ENCODE measurements at places on chromosomes 1 and 21.
A peak's percentile ranks its signal among the peaks of the same experiment; 100 is the strongest.

- no peak for DNase-seq
These were observed 98.0 kb upstream of the CDC42BPA start for GRCh38 chr1:227416156-227416830.

DNA sequence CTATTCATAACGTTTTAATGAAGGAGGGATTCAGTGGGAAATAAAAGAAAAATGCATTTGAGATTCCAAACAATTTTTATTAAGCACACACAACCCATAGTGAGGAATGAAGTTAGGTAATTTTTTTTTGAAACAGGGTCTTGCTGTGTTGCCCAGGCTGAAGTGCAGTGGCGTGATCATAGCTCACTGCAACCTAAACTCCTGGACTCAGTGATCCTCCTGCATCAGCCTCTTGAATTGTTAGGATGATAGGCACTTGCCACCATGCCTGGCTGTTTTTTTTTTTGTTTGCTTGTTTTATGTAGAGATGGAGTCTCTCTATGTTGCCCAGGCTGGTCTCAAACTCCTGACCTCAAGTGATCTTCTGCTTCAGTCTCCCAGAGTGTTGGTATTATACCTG lies 28.9 kb downstream of the LYPLAL1 start:
- DNase-seq: no peak

DNA sequence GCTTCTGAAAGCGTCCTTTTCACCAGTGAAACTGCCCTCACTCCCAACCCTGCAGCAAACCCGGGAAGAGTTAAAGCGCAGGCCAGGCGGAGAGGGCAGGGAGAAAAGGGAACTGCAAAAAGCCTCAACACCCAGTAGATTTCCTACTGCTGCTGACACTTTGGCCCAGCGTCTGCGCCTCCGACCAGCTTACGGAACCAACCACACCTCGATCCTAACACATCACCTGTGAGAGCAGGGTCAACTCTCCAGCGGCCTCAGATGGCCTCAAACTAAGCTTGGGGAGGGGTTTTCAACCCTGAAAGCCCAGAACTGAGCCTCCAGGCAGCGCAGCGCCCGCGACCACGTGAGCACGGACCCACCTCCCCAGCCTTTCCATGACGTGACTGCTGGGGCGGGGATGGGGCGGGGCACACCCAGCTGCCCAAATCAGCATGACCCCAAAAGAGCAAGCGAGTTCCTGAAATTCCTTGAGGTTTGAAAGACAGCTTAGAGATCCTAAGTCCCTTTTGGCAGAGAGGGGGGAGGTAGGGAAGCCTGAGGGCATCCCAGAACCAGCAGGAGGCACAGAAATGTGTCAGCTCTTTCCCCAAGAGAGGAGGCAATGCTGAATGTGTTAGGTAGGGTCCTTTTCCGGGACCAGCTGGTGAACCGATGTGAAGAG lies 59.1 kb downstream of the ITPKB start:
- peak; percentile 57 for DNase-seq

- DNase-seq: no peak
These were observed 647 bp downstream of the TSEN15 start for GRCh38 chr1:184052194-184052559.

DNA sequence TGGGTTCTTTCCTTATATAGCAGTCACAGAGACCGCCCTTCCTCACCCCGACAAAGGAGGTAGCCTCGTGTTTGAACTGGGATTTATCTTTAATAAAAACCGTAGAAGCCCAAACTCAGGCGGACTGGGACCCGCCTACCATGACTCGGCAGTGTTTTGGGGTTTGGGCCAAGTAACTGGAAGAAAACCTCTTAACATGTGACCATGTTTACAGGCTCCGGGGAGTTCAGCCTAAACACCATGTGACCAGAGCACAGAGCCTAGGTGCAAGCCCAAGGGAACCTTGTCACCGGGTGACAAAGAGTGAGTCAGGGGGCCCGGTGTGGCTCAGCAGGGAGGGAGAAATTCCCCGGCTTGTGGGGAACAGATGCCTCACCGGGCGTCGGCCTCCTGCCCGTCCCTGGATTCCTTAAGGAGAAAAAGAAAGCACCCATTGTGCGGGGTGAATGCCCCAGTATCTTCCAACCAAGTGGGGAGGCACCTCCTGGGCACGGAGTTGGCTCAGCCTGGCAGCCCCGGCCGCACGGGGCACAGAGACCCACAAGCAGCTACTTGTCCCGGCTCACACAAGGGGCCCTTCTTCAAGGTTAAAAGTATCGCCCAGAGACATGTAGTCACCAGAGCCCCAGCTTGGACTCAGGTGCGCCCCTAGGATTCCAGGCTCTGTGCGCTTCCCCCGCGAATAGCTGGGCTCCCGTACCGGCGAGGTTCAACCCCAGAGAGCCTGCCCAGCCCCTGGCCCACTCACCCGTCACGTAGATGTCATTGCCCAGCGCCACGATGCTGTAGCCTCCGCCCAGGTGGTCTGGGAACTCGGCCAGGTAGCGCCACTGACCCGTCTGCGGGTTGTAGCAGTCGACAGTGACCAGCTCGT lies 1.4 kb downstream of the KLHL21 start:
- peak; percentile 63 for DNase-seq

DNA sequence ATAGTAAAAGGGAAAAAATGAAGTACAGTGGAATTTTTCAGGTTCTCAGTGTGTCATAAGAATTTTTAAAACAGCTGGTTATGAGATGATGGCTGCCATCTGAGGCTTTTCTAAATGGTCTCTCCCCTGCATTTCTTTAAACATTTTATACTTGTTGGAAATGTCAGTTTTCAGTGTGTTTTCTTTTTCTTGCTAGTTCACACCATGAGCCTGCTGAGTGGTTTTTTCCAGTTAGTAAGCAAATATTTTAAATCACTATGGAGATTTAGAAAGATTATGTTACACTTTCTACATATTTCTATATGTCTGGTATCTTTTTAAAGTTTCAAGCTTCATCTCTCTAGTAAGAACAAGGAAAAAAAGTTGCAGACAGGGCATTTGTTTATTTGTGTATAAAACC lies 9.6 kb downstream of the RBM15 start:
- DNase-seq: no peak

DNA sequence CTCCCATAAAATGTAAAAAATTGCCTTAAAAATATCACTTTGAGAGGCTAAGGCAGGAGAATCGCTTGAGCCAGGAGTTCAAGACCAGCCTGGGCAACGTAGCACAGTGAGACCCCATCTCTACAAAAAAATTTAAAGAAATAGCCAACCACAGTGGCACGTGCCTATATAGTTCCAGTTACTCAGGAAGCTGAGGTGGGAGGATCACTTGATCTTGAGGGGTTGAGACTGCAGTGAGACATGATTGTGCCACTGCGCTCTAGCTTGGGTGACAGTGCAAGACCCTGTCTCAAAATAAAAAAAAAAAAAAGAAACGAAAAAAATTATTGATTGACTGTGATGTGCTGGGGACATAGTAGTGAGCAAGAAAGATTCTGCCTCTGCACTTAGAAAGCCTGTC lies 38.4 kb downstream of the PKN2 start:
- no peak for DNase-seq

DNA sequence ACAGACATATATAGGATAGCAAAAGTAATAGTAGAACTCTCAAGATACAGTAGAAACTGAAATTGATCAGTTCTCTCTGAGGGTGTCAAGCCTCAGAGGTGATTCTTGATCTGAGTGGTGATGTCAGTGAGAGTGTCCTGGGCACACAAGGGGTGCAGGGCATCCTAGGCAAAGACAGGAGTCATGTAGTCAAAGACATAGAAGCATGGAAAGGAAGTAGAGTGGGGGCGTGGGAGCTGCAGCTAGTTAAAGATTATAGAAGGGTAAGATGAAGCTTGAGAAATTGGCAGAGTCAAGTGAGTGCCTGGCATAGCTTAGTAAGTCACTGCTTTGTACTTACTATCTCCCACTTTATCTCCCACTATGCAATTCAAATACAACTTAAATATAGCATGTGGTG lies 22.8 kb downstream of the CDC7 start:
- no peak for DNase-seq

GRCh38 chr1:45012639-45013278 lies 705 bp downstream of the UROD start:
- no peak for DNase-seq

- DNase-seq: peak; percentile 28
These were observed 128.2 kb downstream of the TBX19 start for GRCh38 chr1:168408884-168409283.

DNA sequence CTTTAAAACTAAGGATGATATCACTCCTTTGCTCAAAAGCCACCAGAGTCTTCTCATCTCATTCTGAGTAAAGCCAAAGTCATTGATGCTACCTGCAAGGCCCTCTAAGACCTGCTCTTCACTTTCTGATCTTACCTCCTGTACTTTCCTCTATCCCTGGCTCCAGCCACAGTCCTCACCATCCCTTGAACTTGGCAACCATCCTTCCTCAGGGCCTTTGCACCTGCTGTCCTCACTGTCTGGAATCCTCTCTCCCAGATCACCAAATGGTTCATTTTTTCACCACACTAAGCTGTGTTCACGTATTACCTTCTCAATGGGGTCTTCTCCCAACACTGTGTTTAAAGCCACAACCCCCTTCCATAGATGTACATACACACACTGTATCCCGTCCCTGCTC lies 4.3 kb upstream of the PHLDA3 start:
- no peak for DNase-seq

DNA sequence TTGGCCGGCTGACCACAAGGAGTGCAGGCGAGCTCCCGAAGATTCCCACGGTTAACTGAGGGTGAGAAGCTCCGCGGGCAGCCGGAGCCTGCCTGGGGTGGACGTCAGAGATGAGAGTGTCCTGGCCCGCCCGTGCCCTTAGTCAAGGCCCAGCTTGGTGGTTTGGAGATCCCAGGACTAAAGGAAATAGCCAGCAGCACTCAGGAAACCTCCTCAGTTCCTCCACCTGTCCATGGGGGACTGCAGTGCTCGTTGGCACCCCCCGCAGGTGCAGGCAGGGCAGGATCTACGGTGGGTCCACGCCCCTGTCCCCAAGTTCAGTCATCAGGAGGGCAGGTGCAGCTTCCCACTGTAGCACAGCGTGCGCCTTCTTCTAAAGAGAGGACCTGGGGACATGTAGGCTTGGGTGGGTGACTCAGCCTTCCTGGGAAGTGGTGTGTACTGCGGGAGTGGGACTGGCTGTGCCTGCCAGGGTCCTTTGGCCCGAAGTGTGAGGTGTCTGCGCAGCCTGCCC lies 32.5 kb downstream of the SLX9 start:
- DNase-seq: no peak

GRCh38 chr1:247210062-247210375 lies 38.2 kb upstream of the ZNF124 start:
- no peak for DNase-seq

- DNase-seq: no peak
These were observed 304 bp upstream of the GNG12 start for GRCh38 chr1:67833602-67833940.

DNA sequence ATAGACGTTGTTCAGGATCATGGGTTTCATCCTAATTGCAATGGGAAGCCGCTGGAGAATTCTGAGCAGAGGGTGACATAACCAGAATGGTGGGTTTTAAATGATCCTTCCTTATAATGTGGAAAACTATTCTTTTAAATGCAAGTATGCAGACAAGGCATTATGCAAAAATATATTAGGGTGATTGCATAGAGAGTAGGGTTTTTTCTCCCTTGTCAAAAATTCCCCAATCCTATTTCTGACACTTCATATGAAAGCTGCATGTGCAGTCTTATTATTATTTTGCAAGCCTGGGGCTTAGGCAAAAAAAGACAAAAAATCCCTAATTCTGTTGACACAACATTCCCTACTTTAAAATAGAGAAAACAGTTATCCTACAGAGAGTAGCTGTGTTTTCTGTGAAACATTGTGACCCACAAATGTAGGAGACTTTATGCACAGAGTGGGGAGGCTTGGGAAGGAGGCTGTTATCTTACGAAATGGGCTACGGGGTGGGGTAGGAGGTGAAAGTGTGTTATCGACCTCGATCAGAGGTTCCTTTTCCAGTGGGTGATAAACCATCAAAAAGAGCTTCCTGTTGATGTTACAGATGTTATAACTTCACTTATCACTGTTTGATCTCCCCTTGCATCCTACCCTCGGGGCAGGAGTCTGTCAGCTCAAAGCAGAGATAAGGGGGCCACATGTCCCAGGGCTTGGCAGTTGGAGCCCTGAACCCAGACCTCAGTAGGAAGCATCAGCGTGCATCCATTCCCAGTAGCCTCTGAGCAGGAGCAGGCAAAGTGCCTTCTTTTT lies 27.2 kb downstream of the RHEX start:
- DNase-seq: no peak

- no peak for DNase-seq
These were observed 75.6 kb downstream of the MTR start for GRCh38 chr1:236870721-236871120.

DNA sequence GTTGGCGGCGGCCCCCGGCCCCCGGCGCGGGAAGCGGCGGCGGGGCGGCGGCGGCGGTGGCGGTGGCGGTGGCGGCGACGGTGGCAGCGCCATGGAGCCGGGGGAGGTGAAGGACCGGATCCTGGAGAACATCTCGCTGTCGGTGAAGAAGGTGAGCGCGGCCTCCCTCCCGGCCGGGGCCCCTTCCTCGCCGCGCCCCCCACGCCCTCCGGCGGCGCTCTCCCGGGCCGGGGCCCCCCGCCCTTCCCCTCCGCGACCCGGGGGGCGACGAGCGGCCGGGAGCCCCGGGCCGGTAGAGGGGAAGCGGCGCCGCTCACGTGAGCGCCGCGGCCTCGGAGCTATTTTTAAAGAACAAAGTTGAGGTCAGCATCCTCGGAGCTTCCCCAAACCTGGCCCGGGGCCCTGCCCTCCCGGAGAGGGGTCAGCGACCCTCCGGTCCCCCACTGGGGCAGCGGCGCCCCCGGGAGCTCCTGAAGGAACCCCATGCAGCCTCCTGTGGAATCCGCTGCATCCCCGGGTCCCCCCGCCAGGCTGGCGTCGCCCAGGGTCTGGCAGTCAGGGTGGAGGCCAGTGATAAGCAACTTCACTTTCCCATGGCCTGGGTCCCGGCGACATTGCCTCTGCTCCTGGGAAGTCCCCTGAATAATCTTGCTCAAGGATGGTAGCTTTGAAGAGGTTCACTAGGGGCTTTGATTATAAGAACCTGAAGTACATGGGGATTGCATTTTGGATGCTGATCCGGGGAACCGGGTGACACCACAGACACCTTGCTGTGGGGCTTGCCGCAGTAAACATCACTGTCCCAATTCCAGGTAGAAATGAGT lies 560 bp downstream of the PLEKHM2 start:
- DNase-seq: peak; percentile 22

DNA sequence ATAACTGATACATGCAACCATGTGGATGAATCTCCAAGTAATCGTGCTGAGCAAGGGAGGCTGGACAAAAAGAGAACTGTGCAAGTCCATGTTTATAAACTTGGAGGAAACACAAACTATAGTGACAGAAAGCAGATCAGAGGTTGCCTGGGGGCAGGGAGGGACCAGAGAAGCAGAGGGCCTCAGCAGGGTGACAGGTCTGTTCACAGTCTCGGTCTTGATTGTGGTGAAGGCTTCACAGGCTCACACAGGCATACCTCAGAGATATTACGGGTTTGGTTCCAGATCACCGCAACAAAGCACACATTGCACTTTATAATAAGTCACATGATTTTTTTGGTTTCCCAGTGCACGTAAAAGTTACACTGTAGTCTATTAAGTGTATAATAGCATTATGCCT lies 28.5 kb downstream of the ACOT7 start:
- peak; percentile 30 for DNase-seq

DNA sequence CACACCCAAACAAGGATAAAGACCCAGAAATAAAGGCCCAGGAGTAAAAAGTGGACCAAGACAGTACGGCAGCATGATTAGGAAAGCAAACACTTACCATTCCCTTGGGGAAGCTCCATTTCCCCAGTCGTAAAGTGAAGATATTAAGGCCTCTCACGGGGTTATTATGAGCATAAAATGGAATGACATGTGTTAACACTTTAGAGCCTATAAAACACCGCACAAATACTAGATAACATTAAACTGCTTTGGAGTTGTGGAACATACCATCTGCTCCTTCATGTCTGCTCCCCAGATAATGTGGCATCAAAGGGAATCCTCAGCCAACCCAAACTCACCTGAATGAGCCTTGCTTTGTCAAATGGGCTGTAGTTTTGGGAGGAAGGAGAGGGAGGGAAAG lies 8.9 kb upstream of the ITLN2 start:
- DNase-seq: no peak
